Liver (tissue), 10 donors: ENCODE measurements at places on chromosomes 1 and 21.
A peak's percentile ranks its signal among the peaks of the same experiment; 100 is the strongest.

GRCh38 chr1:108590957-108591356, 31.1 kb downstream of the EEIG2 start:
- DNase-seq = no peak
- no peaks in the 10 kb centered on the region for H3K27me3 ChIP-seq
- H3K4me3 ChIP-seq = no peak overlapping the region

- H3K27me3 ChIP-seq = no peaks in the 10 kb centered on the region
- H3K4me3 ChIP-seq = no peak overlapping the region
- no peaks in the 10 kb centered on the region for H3K4me1 ChIP-seq
- H3K36me3 ChIP-seq = no peaks in the 10 kb centered on the region
These were observed 100.4 kb downstream of the LHX8 start for GRCh38 chr1:75234562-75234961.

DNA sequence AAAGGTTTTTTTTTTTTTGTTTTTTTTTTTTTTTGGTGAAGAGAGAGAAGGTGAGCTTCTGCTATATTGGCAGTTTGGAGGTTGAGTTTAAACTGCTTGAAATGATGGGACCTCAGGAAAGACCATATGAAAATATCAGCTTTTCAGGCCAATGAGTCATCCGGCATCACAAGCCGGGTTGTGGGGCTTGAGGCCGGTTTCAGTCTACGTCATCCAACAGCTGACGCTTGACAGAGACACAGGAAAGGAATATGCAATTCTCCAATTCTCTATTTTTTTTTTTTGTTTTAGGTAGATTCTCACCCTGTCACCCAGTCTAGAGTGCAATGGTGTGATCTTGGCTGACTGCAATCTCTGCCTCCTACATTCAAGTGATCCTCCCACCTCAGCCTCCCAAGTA, 52.4 kb downstream of the KCNJ6 start:
- no peak overlapping the region for H3K4me3 ChIP-seq
- no peaks in the 10 kb centered on the region for H3K27me3 ChIP-seq
- H3K4me1 ChIP-seq = peaks cover 5% of the 10 kb centered on the region
- no peaks in the 10 kb centered on the region for H3K36me3 ChIP-seq

- no peaks in the 10 kb centered on the region for H3K4me1 ChIP-seq
- H3K4me3 ChIP-seq = no peak overlapping the region
- H3K27me3 ChIP-seq = no peaks in the 10 kb centered on the region
These were observed 25.0 kb upstream of the CCDC27 start for GRCh38 chr1:3727042-3727824.

GRCh38 chr21:46150491-46151121, 4.8 kb downstream of the FTCD start:
- H3K4me1 ChIP-seq = peaks cover 30% of the 10 kb centered on the region
- DNase-seq = peak; percentile 34
- H3K4me3 ChIP-seq = no peak overlapping the region
- no peaks in the 10 kb centered on the region for H3K27me3 ChIP-seq
- peaks cover 18% of the 10 kb centered on the region for H3K36me3 ChIP-seq

GRCh38 chr1:151347523-151348246, 633 bp upstream of the RFX5 start:
- H3K4me3 ChIP-seq = peak overlapping the region; percentile 39
- no peaks in the 10 kb centered on the region for H3K27me3 ChIP-seq
- no peak overlapping the region for H3K27ac ChIP-seq
- no peak for DNase-seq

GRCh38 chr1:14549897-14550620, 48.4 kb upstream of the KAZN start:
- H3K4me1 ChIP-seq = no peaks in the 10 kb centered on the region
- H3K27ac ChIP-seq = no peak overlapping the region
- no peaks in the 10 kb centered on the region for H3K36me3 ChIP-seq

- no peaks in the 10 kb centered on the region for H3K27me3 ChIP-seq
- no peak overlapping the region for H3K27ac ChIP-seq
- H3K4me3 ChIP-seq = no peak overlapping the region
- DNase-seq = no peak
- H3K36me3 ChIP-seq = no peaks in the 10 kb centered on the region
- H3K4me1 ChIP-seq = no peaks in the 10 kb centered on the region
These were observed 156.5 kb downstream of the CAMTA1 start for GRCh38 chr1:6941786-6942185.

DNA sequence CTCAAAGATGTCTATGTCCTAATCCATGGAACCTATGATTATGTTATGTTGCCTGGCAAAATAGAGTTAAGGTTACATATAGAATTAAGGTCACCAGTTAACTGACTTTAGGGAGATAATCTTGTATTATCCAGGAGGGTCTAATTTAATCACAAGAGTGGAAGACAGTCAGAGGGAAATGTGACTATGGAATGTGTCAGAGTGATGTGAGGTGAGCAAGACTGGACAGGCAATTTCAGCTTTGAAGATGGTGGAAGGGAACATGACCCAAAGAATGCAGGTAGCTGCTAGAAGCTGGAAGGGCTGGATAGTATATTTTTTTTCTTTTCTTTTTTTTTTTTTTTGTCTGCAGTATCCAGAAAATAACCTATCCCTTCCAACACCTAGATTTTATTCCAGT, 241.7 kb upstream of the NEGR1 start:
- no peak for DNase-seq
- H3K27ac ChIP-seq = no peak overlapping the region
- no peaks in the 10 kb centered on the region for H3K4me1 ChIP-seq
- no peak overlapping the region for H3K4me3 ChIP-seq

- H3K27ac ChIP-seq = no peak overlapping the region
- no peaks in the 10 kb centered on the region for H3K36me3 ChIP-seq
- H3K4me1 ChIP-seq = no peaks in the 10 kb centered on the region
- DNase-seq = no peak
These were observed 122.3 kb upstream of the CAMK1G start for GRCh38 chr1:209461168-209461567.

- H3K4me3 ChIP-seq = no peak overlapping the region
- DNase-seq = no peak
- H3K27ac ChIP-seq = no peak overlapping the region
- H3K36me3 ChIP-seq = no peaks in the 10 kb centered on the region
These were observed 178.7 kb upstream of the DPYD start for GRCh38 chr1:98099501-98099900.

DNA sequence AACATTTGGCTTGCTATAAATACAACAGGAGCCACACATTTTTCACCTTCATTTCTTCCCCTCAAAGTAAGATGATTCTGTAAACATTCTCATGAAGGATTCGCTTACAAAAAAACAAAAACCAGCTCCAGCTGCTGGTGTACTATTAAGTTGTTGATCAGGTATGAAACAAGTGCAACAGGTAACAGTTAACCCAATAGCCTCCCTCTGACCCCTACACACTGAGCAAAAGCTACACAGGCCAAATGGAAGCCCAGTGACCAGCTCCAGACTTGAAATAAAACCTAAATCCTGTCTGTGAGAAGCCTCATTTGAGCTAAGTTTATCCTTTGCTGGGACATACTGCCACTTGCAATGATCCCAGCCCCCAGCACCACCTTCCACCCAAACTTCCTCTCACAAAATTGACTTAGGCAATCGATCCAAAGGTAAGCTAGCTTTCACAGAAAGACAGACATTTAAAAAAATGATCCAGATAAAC, 991 bp downstream of the TIAM1 start:
- H3K4me1 ChIP-seq = peaks cover 3% of the 10 kb centered on the region
- no peaks in the 10 kb centered on the region for H3K27me3 ChIP-seq
- no peak for DNase-seq
- H3K27ac ChIP-seq = no peak overlapping the region
- no peaks in the 10 kb centered on the region for H3K36me3 ChIP-seq
- H3K4me3 ChIP-seq = peak overlapping the region; percentile 43
